ENCODE measurements at places on chromosomes 13 and 19.

GRCh38 chr13:73657821-73658540 is 476.2 kb downstream of the KLF12 start:
- DNase-seq, result no peak

DNA sequence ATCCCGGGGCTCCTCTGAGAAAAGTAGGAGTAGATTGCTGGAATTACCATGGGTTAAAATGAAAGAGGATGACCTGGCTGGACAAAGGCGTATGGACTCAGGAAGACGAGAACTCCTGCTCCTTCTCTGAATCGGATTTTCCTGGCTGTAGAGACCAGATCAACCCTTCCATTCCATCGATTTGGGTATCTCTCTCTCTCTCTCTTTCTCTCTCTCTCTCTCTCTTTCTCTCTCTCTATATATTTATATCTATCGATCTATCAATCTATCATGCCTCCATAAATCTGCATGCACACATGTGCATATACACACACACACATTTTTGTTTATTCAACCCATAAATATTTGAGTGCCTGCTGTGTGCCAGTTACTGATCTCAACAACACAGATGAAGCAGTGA is 234.9 kb downstream of the LMO7 start:
- DNase-seq, result no peak

DNA sequence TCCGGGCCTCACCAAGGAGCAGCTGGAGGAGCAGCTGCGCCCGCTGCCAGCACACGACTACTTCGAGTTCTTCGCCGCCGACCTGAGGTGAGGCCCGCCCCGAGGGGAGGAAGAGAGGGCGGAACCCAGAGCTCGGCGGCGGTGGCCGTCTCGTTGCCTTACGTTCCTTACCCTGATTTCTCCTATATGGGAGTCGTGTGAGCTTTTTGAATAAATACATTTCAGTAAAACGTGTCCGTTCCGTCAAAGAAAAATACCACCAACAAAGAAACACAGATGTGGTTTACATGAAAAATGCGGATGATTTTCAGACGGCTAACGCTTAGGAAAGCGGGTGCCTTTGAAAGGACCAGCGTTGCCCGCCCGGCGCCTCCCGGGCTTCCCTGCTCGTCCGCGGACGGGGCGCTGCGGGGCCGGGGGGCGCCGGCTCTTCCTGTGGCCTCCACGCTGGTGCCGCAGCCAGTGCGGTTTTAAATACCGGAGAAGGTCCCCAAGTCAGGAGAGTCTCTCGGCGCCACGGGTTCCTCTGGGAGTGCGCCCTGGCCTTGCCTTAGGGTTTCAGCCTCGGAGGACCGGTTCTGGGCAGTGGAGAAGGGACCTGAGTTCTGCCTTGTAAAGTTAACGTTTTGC is 755 bp downstream of the UPF3A start:
- peak; percentile 68 for DNase-seq

- DNase-seq, result no peak
Observed at GRCh38 chr13:63377986-63378385, 1962.3 kb upstream of the PCDH20 start.

- no peak for DNase-seq
Observed at GRCh38 chr19:282501-282900, 8.7 kb downstream of the PLPP2 start.

- no peak for DNase-seq
Observed at GRCh38 chr19:7063764-7064418, 5.4 kb upstream of the MBD3L3 start.

GRCh38 chr13:44730099-44730498 is 154.0 kb upstream of the TSC22D1 start:
- DNase-seq, result no peak

DNA sequence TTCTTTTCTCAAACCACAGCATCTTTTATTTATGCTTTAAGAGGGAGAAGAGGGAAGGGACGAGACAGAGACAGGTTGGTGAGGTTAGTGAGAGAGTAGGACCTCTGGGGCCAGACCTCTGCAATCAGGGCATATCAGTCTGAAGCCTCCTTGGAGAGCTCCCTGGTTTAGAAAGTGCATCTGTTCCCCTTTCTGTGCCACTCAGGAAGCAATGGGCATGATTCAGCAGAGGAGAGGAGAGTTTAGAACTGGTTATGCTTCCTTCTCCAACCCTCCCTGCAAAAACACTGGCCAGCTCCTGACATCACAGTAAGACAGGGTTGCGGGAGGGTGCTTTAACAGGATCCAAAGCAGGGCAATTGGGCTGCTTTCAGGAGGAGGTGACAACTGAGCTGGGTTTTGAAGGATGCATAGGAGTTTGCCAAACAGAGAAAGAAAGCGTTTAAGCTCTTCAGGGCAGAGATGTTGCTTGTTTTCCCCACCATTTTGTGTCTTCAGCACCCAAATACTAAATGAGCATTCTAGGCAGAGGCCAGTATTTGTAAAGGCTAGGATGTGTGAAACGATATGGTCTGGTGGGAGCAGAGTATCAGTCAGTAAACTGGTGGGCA is 33.1 kb downstream of the CERS4 start:
- no peak for DNase-seq

GRCh38 chr19:51020988-51021651 is 1.6 kb upstream of the KLK10 start:
- DNase-seq, result peak; percentile 90

GRCh38 chr13:59623206-59623915 is 540.4 kb downstream of the DIAPH3 start:
- DNase-seq, result no peak

Data from SW480 (cell line).